ENCODE measurements at places on chromosomes 2 and 18. TPM values are rescaled to one million over a fixed set of nuclear protein-coding genes. Genes with fewer than 3 reads are reported as not detected.

Gene SYT4
- total RNA-seq: not detected

Gene PUS10
- total RNA-seq: 3.3 TPM

Gene LBX2
- total RNA-seq: 0.51 TPM

DNA sequence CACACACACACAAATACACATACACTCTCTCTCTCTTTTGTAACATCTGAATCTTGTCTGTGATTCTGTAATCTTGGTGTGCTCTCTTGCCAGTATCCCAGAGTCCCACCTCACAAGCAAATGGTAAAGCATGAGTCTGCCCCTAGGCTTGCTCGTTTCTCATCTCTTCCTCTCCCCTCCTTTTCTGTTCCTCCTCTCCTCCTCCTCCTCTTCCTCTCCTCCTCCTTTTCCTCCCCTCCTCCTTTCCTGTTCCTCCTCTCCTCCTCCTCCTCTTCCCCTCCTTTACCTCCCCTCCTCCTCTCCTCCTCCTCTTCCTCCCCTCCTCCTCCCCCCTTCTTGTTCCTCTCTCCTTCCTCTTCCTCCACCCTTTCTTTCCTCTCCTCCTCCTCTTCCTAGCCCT, 59.0 kb downstream of the TNFRSF11A start:
- DNase-seq: no peak

DNA sequence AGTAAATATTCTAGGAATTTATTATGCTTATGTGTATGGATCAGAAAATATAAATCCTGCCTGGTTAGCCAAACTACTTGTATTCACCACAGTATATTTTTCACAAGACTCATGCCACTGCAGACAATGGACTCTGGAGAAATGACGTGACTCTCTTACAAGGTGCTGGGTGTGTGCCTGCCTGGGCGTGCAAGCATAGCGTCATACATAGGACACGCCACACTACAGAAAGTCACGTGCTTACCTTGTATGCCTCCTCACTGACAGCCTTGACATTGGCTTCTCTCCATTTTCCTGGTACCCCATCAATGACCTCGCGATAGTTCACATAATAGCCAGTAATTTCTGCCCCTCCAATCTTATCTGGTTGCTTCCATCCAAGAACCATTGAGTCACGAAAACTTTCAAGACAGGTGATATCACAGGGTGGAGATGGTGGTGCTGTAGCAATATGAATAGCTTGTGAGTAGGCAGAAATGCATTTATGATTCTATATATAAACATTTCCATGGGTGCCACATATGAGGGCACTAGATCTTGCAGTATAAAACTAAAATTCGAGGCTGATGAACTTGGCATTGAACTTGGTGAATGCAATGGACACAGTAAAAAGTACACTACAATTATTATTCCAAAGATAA, 93.2 kb downstream of the MYOM1 start:
- no peak for DNase-seq

DNA sequence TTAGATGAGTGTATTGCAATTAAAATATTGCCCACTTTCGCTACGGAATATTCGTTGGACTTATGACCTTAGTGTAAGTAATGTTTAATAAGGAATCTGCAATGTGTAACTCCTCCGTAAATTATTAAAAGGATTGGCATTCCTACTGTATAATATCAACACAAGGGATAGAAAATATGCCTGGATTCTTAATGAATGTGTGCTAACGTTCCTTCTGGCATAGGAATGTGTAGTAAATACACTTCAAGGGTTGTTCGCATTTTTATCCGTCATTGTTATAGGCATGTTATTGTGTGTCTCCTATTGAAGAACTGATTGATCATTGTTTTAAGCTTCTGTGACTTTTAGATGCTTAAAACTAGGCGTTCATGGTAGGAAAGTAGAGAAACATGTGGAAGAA, 134.5 kb downstream of the NEDD4L start:
- no peak for DNase-seq

DNA sequence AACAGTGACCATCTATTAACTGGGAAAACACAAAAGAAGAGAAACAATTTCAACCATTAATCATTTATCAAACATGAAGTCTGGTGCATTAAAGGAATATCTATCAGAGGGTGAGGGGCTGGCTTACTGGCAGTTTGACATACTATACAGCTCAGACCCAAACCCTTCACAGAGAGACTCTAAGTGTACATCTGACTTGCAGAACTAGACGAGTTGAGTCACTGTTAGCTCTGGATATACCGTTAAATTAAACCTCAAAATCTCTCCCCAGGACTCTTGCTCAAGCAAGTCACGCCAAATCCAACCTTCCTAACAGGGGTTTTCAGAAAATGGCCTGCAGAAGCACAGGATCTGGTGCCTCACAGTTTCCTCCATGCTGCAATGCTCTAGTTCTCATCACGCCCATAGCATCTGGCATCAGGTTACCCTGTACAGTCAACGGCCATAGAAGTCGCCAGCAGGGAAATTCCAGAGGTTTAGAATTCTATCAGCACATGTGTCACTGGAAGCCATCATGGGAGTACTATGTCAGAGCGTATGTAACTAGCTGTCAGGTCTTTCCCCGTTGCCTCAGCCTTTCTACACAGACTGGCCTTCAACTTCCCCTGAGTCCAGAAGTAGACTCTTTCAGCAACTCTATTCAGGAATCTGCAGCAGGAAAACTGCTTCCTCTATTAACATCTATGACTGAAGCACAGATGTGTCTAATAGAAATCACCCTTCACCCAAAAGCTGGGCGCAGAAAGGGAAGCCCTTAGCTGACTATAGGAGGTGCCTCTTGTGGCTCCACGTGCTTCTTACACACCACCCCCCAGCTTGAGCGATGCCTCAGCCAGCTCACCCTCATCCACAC, 9.3 kb downstream of the TGOLN2 start:
- no peak for DNase-seq

Data from cardiac septum (tissue), 1 donor.